Skeletal muscle cell (primary cell): ENCODE measurements at places on chromosomes 5 and 9.

DNA sequence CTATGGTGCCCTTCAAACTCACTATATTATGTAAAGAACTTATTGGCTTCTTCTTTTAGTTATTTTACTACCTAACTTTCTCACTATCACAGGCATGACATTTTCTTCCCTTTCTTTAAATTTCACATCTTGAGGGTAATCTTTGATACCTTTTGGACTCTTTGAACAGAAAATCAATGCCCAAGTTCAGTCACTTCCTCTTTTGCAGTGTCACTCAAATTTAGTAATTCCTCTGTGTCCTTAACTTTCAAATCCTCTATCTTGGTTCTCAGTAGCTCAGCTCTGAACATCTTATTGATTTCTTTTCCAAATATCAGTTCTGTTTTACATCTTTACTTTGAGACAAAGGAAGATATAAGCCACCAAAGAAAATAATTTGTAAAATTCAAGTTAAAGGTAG is 25.5 kb downstream of the CNTLN start:
- DNase-seq: no peak

DNA sequence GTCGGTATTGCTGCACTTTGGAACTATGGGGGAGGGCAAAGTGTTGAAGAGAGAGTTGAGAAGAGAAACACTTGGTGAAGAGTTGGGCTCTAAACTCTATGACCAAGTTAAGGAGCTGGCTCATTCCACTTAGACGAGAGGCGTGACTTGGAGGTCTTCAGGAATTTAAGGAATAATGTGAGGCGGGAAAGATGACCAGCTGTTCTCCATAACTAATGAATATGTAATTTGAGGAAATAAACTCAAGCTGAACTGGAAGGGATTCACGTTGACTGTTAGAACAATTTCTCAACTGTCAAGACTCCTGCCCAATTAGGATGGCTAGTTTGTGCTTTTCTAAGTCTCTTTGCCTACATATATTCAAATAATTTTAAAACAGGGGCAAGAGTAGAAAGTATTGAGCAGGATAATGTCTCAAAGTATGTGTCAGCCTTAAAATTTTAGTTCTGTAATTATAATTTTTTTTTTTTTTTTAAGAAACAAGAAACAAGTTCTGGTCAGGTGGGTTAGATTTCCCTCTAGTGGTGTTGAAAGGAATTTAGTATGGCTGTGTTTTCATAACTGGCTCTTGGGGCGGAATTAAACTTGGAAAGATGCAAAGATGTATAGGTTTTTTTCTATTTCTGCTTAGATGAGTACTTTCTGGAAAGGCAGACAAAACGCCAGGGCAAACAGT is 33.4 kb downstream of the TMEM252 start:
- DNase-seq: no peak

DNA sequence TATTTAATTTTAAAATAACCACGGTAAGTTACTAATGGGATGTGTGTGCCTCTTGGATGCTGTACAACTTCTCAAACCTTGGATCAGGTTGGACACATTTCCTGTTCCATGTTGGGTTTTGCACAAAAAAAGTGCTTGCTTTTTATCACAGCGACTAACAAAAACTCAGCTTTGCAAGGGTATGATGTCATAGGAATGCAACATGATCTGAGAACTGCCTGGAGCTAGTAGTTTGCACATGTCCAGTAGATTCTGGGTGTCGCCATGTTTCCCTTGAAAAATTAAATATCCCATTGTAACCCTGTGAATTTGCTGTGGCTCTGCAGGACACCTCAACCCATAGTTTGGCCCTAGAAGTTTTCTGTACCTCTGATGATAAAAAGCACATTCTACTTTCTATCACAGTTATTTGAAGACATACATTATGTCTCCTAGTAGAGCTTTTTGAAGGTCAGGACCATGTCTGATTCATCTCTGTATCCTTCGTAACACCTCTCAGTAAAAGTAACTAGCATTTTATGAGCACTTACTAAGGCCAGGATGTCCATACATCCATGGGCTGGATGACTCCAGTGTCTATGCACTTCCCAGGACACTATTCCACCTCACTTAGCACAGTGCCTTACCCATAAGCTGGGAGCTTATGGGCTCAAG is 11.5 kb upstream of the FRMPD1 start:
- DNase-seq: no peak

DNA sequence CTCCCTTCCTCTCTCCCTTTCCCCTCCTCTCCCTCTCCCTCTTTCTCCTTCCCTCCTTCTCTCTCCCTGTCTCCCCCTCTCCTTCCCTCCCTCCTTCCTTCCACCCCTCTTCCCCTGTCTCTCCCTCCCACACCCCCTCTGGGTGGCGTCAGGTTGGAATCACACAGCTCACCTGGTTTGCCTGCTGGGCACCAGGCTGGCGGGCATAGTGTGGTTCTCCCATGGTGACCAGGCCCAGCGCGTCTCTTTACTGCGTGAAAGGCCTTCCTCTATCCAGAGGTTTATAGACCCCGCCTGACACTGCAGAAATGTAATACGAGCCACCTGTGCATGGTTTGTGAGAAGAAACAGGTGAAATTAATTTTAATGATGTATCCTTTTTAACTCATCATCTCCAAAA is 76.2 kb downstream of the MRPL36 start:
- DNase-seq: no peak

DNA sequence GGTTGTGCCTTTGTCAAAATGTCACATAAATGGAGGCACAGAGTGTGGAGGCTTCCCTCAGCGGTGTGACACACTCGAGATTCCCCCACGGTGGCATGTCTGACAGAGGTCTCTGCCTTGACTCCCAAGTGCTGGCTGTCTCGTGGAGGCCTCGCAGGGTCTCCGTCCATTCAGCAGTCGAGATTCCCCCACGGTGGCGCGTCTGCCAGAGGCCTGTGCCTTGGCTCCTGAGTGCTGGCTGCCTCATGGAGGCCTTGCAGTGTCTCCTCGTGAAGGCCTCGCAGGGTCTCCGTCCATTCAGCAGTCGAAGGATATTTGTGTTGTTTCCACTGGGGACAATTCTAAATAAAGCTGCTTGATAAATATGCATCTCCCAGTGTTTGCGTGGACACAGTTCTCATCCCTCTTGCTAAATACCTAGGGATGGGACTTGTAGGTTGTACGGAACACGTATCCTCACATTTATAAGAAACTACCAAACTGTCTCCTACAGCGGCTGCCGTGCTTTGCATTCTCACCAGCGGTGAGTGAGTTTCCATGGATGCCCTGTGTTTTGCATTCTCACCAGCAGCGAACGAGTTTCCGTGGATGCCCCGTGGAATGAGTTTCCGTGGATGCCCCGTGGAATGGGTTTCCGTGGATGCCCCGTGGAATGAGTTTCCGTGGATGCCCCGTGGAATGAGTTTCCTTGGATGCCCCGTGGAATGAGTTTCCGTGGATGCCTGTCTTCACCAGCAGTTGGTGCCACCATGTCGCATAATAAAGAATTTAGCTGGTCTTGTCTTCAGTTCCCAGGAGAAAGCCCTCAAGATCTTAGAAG is 25.8 kb downstream of the PNPLA7 start:
- no peak for DNase-seq

DNA sequence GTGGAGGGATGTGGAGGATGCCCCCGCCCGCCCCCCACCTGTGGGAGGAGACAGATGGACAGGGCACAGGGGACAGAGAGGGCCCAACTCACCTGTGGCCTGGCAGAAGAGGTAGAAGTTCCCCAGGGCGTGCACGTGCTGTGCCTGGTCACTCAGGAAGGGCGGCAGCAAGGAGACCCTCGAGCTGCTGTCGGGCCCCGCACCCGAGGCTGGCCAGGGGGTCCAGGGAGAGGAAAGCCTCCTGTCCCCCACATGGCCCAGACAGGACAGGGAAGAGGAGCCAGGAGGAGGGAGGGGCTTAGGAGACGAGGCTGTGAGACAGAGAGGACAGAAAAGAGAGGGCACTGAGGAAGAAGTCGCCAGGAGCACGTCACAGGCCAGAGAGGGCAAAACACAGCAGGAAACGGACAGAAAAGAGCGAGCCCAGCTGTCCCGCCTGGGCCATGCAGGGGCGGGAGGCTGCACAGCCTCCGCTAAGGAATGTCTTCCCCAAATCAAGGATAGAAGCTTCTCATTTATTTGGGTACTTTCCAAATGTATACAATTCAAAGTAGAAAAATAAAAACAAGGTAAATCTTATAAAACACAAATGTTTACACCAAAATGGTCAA is 58.5 kb downstream of the SECISBP2 start:
- DNase-seq: no peak

GRCh38 chr9:137224830-137225694 is at the start of gene CYSRT1:
Gene CYSRT1 (plus strand): TSS chr9:137225174. CDS start chr9:137225622, 448 bp downstream.
- DNase-seq: no peak

DNA sequence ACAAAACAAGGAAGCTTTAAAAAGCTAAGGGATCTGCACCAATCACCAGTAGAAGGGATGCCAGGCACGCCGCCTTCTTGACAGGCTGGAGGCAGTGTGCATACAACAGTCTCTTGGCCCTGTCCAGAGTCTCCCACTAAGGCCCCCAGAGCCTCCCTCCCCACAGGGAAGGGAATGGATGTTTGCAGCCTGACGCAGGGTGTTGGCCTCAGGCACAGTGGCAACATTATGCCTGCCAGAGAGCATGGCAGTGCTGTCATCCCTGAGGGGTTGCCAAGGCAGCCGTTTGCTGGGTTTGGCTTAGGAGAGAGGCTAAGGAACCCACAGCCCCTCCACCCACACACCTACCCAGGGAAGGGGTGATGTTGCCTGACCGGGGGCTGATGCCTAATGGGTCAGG is 4.8 kb downstream of the HBEGF start:
- DNase-seq: no peak

- no peak for DNase-seq
Observed at GRCh38 chr9:113522858-113523257, 59.3 kb downstream of the RGS3 start.

- no peak for DNase-seq
Observed at GRCh38 chr5:161176221-161176620, 324.2 kb upstream of the ATP10B start.

- no peak for DNase-seq
Observed at GRCh38 chr5:71790433-71790832, 71.4 kb downstream of the CARTPT start.

- no peak for DNase-seq
Observed at GRCh38 chr9:21104787-21105186, 27.0 kb upstream of the IFNB1 start.

DNA sequence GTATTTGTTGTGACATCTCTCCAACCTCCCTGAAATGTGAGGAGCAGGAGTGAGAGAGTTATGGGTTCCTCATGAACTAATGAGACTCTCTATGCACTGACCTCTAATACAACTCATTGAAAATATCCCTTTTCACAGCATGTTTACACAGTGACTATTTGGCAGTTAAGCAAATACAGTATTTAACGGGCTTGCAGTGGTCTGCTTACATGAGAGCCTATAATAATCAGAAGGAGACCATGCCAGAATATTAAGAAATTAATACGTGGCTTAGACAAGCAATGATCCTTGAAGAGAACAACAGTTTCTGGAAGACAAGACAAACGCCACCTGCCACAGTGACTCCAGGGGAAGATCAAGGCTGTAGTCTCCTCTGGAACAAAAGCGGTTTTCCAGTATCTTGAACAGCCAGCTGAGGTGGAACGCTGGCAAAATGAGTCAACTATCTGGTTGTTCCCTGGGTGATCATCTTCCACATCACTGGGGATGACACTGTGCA is 424.5 kb downstream of the DMAC1 start:
- no peak for DNase-seq

- DNase-seq: no peak
Observed at GRCh38 chr9:132099741-132100407, 20.2 kb upstream of the MED27 start.

- peak; percentile 60 for DNase-seq
Observed at GRCh38 chr9:71812385-71812784, 44.1 kb upstream of the CEMIP2 start.

GRCh38 chr9:81814794-81815464 is 113.3 kb upstream of the SPATA31D4 start:
- no peak for DNase-seq

DNA sequence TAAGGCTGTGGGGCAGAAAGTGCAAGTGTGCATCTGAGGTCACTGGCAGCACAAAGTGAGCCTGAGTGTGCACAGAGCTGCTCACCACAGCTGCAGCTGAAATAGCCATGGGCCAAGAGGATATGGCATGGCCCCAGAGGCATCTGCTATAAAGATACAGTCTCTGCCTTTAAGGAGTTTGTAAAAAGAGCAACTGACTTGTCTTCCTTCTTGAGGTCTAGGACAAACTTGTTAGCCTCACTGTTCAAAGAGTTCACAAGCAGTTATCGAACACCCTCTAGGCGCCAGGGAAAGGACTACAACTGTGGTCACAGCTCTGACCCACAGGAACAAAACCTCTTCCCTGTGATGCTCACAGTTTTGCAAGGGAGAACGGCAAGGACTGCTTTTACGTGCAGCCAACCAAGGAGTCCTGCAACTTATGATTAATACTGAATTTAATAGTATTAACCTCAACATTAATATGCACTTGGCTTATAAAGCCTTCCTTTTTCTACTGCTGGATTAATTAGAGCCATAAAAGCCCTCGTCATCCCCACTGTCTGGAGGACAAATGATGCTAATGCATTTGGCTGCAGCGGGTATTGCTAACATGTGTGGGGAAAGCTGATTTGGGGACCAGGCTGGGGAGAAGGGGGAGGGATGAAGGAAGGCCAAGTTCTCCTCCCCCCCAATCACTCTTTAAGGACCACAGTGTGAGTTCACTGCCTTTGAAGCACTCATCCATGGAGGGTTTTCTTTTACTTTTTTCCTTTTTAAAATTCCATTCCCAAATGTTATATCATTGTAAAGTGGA is 189.8 kb upstream of the TRIM32 start:
- DNase-seq: no peak

DNA sequence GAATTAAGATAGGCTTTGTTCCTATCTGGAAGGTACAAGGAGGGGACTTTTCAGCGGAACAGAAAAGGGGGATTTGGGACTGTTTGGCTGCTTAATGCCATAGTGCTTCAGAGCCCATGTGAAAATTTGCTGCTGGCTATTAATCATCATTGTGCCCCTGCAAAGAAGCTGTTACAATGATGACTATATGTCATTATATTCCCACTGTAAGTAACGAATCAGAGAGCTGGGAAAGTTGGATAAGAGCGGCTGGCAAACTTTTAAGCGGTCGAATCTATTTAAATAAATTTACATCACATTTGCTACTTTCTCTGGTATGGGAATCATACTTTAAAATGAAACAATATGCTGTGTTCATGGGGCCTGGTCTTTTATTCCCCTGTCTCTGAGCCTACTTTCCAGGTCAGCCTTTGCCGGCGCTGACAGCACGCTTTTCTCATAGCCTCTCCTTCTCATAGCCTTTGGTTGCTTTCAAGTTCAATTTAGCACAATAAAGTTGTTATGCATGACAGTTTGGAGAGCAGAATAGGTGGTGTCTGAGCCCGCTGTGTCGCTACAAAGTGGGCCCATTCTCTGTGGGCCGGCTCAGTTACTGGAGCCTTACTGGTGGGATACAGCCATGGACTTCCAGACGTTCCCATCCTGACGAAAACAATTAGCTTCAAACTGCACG is 271.2 kb upstream of the TMEM161B start:
- DNase-seq: no peak

DNA sequence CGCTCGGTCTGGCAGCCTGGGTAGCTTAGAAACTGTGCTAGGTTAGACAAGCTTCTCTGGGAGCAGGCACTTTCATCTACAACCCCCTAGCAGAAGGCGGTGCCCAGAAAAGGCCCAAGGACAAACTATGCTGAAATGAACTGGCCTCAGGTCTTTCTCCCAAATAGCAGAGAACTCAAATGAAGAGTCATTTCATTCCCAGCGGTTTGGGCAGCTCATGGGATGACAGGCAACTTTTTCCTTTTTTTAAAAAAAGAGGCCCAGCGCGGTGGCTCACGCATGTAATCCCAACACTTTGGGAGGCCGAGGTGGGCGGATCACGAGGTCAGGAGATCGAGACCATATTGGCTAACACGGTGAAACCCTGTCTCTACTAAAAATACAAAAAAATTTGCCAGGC is 2.5 kb downstream of the RAPGEF1 start:
- DNase-seq: no peak
